SW 1271 (cell line): ENCODE measurements at places on chromosomes 3 and 15.

DNA sequence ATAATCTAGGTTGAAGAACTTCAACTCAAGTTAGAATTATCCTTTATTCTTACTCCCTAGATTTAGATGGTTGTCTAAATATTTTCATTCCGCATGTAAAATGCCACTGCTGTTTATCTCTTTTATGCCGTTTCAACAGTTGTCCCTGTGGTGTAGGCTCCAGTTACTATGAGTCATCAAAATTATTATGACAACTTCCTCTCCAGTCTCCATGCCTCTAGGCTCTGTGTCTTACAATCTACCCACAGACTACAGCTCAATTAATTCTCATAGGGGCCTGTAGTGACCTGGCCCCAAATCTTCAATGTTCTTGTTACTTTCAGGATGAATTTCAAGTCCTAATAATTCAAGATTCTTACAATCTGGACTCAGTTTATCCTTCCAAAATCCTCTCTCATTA, 105.8 kb upstream of the UNC13C start:
- no peak for DNase-seq

DNA sequence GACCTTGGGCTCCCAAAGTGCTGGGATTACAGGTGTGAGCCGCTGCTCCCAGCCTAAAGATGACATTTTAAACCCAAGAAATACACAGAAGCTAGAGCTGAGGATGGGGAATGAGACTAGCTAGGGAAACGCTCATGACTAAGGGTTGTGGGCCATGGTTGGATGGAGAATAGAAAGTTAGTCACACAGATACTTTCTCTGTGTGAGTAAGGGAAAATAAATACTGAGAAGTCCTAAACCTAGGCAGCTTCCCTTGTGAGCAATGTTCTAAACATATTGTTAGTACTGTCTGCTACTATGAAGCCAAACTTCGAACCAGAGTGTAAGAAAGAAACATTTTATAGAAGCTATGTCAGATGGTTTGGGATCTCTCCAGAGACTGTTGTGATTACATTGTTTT, 304.8 kb upstream of the STAC start:
- DNase-seq = no peak

GRCh38 chr3:162512488-162512887, 1015.9 kb downstream of the OTOL1 start:
- no peak for DNase-seq

GRCh38 chr15:74144153-74144775, 13.9 kb downstream of the ISLR2 start:
- no peak for DNase-seq

- no peak for DNase-seq
Measured at GRCh38 chr3:10917176-10917575, 75.4 kb upstream of the SLC6A1 start.

- DNase-seq = no peak
Measured at GRCh38 chr3:122013448-122013925, 8.6 kb downstream of the ILDR1 start.

GRCh38 chr3:13343601-13344000, 76.5 kb downstream of the NUP210 start:
- DNase-seq = no peak

DNA sequence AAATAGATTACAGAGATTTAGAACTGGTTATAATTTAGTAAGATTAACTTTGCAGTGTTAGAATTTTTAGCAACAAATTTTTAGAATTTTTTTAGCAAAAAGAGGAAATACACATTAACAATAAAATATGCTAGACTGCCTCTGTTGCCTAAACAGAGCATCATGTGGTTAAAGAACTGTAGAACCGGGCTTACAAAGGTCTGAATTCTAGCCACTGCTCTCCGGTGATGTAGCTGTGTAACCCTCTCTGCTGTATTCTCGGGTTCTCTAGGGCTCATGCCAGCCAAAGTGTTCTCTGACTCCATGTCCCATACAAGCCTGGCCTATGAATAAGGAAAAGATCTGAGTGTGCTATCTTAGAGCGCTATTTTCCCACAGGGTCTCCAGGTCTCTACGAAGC, 2.9 kb upstream of the P2RY12 start:
- DNase-seq = no peak

GRCh38 chr3:32818970-32819511, 1.2 kb downstream of the TRIM71 start:
- DNase-seq = no peak

- no peak for DNase-seq
Measured at GRCh38 chr3:197338586-197338985, 40.2 kb upstream of the DLG1 start.

DNA sequence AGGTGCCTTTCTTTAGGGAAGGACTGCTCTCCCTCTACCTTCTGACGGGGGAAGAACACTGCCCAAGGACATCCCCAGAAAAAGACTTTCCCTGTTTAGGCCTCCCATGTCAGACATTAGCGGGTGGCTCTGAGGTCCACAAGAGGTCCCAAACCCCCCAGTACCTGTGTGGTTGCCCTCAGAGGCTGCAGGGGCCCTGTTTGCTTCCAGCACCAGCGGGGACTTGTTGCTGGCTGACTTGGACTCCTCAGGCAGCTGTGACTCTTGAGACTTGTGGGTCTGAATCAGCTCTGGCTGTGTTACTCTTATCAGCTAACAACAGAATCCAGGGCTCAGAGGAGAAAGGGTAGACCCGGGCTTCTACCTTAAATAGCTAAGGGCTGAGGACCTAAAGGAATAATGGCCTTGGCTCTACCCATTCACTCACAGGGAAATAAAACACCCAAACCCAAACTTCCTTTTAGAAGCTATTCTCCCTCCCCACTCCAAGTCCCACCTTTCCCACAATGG, 39.2 kb downstream of the SEMA3G start:
- DNase-seq = no peak

GRCh38 chr3:115190747-115191146, 43.7 kb upstream of the ZBTB20 start:
- no peak for DNase-seq

- DNase-seq = no peak
Measured at GRCh38 chr3:168544097-168544957, 448.6 kb upstream of the GOLIM4 start.

GRCh38 chr15:40275523-40275922, 7.3 kb downstream of the ANKRD63 start:
- no peak for DNase-seq

GRCh38 chr3:56253941-56254665, 214.2 kb downstream of the ERC2 start:
- DNase-seq = no peak

DNA sequence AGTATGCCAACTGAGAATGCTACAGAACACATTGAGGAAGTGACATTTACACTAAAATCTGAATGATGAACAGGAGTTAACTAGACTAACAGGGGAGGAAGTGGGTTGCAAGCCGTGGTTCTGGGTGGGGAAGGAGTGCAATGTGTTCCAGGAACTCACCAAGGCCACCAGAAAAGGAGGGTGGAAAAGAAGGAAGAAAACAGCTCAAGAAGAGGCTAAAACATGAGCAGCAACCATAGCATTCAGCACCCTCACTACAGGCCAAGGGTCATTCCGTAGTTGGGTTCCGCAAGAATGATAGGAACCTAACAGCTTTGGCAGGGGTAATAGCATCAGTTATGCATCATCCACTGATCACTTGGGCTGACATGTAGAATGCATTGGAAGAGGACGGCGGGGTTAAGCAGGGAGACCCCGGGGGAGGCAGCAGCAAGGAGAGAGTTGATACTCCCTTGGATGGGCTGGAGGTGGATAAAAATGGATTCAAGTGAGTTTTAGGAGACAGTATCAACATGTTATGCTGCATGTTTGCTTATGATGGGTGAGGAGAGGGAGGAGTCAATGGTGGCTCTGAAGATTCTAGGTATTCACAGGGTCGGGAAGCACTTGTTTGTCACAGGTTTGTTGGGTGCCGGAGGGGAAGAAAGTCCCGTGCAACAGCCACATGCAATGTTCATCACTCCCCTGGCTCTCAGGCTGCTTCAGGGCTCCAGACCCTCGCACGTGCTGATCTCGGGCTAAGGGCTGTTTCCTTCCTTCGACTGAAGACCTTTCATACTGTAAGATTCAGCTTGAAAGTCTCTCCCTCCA, 53.2 kb downstream of the LIPC start:
- no peak for DNase-seq
